ENCODE measurements at places on chromosomes 11 and 22. TPM values are rescaled to one million over a fixed set of nuclear protein-coding genes. Genes with fewer than 3 reads are reported as not detected.

- no peaks in the 10 kb centered on the region for H3K27me3 ChIP-seq
- peak; percentile 98 for DNase-seq
- no peaks in the 10 kb centered on the region for H3K36me3 ChIP-seq
Measured at GRCh38 chr11:47355283-47356128, 3.0 kb upstream of the MYBPC3 start.

GRCh38 chr11:124918950-124919349 lies at the start of gene HEPN1:
Gene HEPN1 (plus strand): TSS chr11:124919250.
- H3K4me3 ChIP-seq: peak within 1 kb of the TSS; percentile 49
- no peaks in the 10 kb centered on the region for H3K4me1 ChIP-seq
- H3K27me3 ChIP-seq: peaks cover 17% of the 10 kb centered on the region
- H3K27ac ChIP-seq: no peak within 1 kb of the TSS
- no peaks in the 10 kb centered on the region for H3K36me3 ChIP-seq

DNA sequence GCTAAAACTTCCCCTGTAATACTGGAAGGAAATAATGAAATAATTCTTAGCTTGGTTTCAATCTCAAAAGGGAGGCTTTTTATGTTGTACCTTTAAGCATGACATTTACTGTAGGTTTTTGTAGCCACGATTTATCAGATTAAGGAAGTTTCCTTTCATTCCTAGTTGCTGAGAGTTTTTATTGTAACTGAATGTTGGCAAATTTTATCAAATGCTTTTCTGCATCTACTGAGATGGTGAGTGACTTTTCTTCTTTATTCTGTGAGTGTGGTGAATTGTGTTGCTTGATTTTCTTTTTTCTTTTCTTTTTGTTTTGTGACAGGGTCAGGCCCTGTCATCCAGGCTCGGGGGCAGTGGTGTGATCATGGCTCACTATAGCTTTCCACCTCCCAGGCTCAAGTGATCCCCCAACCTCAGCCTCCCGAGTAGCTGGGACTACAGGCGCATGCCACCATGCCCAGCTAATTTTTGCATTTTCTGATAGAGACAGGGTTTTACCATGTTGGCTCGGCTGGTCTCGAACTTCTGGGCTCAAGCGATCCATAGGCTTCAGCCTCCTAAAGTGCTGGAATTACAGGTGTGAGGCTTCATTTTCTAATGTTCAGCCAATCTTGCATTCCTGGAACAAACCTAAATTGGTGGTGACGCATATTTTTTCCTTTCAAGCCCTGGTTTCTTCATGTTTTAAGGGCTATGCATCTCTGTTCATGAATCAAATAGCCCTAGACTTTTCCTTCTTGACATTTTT lies 26.2 kb downstream of the SUSD2 start:
- H3K4me3 ChIP-seq: no peak overlapping the region
- no peaks in the 10 kb centered on the region for H3K4me1 ChIP-seq
- peak overlapping the region; percentile 12 for H3K27ac ChIP-seq
- no peak for DNase-seq

DNA sequence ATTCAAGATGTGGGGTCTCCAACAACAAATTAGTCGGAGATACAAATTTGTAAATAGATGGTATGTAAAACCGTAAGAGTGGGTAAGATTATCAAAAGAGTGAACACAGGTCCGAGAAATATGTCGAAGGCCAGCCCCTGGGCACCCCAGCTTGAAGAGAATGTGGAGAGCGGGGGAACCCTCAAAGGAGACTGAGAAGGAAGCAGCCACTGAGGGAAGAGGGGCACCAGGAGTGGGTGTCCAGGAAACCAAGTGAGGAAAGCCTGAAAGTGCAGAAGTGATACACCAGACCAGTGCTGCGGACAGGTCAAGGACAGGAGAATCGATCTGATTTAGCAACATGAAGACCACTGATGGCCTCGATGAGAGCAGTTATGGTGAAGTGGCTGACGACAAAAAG lies 14.4 kb downstream of the APOL5 start:
- H3K27me3 ChIP-seq: no peaks in the 10 kb centered on the region
- H3K4me3 ChIP-seq: no peak overlapping the region
- no peak for DNase-seq
- H3K4me1 ChIP-seq: no peaks in the 10 kb centered on the region
- H3K27ac ChIP-seq: no peak overlapping the region
- peaks cover 5% of the 10 kb centered on the region for H3K36me3 ChIP-seq

DNA sequence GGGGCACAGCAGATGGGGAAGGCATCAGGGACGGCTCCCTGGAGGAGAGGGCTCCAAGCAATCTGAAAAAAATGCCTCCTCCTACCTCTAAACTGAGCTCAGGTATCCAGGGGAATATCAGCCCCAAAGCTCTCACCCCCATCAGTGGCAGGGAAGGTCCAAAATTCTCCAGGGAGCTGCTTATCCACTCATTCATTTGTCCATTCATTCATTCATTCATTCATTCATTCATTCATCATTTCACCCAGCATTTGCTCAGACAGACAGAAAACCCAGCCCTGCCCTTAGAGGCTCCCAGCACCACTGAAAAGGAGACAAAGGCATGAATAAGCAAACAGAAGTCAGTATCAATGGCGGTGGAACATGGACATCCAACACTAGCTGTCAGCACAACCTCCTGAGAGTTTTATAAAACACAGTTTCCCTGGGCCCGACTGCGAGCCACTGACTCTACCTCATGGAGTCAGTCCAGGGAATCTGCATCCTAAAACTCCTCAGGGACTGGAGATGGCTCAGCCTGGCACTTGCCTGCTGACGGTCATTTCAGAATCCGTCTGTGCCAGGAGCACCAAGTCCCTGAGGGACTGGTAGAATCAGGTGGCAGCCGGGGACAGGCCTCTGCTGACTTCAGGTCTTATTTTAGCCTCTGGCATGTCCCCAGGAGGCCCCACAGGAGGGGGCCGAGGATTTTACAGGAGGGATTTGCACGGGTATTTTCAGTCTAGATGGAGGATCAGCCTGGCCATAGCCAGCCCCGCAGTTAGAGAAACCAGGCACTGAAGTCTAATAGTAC lies 164.6 kb downstream of the MN1 start:
- peaks cover 5% of the 10 kb centered on the region for H3K4me1 ChIP-seq
- H3K27me3 ChIP-seq: no peaks in the 10 kb centered on the region
- no peak overlapping the region for H3K27ac ChIP-seq
- H3K4me3 ChIP-seq: no peak overlapping the region

Gene KCNJ5
- 0.11 TPM for total RNA-seq

Gene TRIM48
- total RNA-seq: not detected

Gene RPLP2
- 2,312 TPM for total RNA-seq
